ENCODE measurements at places on chromosomes 6 and 20.
A peak's percentile ranks its signal among the peaks of the same experiment; 100 is the strongest.

GRCh38 chr6:110514818-110515217 lies 38.4 kb upstream of the SLC22A16 start:
- DNase-seq, result no peak

GRCh38 chr6:16760516-16761470 lies at the start of gene ATXN1:
ATXN1 (minus strand) TSS chr6:16761460.
- peak; percentile 70 for DNase-seq

DNA sequence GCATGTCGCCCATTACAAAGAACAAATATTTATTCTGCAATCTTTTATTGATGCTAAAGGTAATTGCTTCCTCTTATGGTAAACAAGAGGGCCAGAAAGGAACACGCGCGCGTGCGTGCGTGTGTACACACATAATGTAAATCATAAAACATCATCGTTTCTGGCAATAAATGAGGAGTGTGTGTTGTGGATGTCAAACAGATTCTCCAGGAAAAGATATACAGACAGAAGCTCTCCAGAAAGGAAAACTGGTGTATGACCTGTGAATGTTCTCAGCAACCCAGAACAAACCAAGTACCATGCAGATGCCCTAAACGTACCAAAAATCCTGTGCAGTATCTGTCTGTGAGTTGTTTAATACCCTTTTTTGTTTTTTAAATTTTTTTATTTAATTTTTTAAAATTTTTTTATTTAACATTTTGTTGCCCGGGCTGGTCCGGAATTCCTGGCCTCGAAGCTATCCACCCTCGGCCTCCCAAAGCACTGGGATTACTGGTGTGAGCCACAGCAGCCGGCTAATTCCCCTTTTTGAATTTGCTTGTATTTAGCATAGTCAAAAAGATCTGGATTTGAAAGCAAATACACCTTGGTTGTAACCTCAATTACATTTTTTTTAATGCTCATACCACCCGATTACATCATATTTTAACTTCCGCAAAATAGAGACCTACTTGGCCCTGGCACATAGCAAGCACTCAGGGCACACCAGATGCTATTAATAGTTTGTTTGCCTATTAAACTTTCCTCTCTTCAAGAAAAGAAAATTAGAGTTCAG lies 909 bp upstream of the NUDT3 start:
- DNase-seq, result peak; percentile 60

- DNase-seq, result no peak
These were observed 2.3 kb upstream of the KIF16B start for GRCh38 chr20:16575390-16576140.

GRCh38 chr6:129312880-129313279 lies 397.1 kb downstream of the ARHGAP18 start:
- DNase-seq, result no peak

DNA sequence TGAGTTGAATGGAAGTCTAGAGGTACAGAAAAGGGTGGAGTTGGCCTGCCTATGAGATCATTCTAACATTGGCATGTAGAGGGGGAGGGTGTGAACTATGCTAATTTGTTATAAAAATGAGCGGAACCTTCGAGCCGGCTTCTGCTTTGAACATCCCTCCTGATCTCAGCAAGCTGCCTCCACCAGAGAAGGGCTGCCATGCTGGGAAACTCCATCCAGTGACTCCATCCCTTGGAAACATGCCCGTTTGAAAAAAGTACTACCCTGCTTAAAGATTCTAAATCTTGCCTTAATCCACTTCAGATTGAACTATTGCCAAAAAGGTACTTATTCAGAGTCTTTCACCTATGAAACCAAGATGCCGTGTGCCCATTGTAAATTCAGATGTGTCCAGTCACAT lies 43.6 kb upstream of the TMEM170B start:
- DNase-seq, result no peak

- no peak for DNase-seq
These were observed 128.8 kb downstream of the HUS1B start for GRCh38 chr6:527989-528673.

DNA sequence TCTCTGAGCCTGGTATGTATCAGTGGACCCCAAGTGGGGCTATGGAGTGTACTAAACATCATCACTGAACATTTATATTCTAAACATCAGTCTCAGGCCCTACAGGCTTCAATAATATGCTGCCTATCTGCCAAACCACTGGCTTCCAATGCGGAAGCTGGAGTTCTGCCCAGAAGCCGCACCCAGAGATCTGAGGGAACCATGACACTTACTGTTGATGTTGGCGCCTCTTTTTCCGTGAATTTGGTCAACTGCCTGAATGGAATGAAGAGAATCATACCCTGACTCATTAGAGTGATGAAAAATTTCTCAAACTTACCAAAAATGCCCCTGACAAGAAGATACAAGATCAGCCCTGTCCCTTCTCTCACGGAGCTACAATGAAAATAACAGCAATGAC lies 66.2 kb downstream of the SLC22A23 start:
- DNase-seq, result peak; percentile 82

DNA sequence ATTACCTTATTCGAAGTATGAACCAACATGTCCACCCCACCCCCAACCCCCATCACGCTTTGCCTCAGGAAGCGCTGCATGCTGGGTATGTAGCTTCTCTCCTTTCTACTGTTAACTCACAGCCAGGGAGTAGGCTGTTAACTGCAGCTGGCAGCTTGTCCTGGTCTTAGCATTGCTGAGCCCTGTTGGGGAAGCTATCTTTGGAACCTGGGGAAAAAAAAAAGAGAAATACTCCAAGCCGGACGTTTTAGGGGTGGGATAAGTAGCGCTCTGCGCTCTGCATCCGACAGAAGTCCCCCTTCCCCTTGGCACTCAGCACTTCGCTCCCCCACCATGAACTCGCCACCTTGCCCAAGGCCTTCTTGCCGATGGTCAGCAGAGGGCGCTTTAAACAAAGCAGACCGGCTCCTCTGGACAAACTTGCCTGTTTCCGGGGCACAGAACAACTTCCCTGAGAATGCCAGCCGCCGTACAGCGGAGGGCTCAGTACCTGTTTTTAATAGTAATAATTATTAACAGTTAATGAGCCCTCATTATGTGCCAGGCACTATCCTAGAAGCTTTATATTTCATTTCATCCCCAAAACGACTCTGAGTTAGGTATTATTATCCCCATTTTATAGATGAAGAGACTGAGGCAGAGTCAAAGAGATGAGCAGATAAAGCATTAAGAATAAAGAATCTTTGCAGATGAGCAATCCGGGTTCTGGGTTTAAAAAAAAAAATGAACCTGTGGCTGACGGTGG lies 35.2 kb upstream of the MDFI start:
- DNase-seq, result peak; percentile 70

Measured in Peyer's patch (tissue), 4 donors.